ENCODE measurements at places on chromosomes 1 and 21. TPM values are rescaled to one million over a fixed set of nuclear protein-coding genes. Genes with fewer than 3 reads are reported as not detected.
A peak's percentile ranks its signal among the peaks of the same experiment; 100 is the strongest.

- no peak overlapping the region for H3K27ac ChIP-seq
- H3K4me1 ChIP-seq = peaks cover 2% of the 10 kb centered on the region
- DNase-seq = no peak
- peaks cover 2% of the 10 kb centered on the region for H3K36me3 ChIP-seq
- H3K4me3 ChIP-seq = no peak overlapping the region
These were observed 17.9 kb downstream of the MRAP start for GRCh38 chr21:32316361-32317215.

DNA sequence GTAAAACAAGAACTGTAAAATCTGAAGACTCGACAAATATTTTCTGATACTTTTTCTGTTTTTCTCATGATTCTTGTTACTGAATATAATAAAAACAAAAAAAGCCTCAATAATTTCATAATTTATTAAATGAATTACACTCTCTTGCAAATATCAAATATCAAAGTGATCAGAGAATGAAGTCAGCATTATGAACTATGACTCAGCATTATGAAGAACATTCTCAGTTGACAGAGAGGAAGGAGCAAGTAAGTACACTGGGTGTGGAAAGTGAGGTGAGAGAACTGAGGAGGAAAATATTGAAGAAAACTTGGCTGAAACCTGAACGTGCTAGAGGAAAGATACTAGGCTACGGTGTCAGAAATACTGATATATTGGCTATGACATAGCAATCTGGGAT, 529.5 kb downstream of the KCNT2 start:
- no peaks in the 10 kb centered on the region for H3K4me1 ChIP-seq
- no peak overlapping the region for H3K4me3 ChIP-seq
- DNase-seq = no peak
- no peaks in the 10 kb centered on the region for H3K36me3 ChIP-seq
- no peak overlapping the region for H3K27ac ChIP-seq

DNA sequence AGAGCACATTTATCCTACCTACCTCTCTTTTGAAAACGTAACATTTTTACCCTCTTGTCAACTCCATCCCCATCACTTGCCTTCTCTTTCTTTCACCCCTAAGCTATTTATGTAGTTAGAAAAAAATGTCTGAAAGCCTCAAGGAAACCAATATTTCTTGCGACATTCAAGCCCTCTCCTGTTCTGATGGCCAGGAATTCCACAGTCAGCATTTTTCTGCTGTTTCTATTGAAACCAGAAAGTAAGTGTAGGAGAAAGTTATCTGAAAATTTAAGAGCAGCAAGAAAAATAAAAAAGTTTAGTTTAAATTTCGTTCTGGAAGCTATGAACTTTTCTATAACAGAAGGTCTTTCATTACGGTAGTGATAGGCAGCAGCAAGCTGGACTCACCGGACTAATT, 247.6 kb upstream of the PBX1 start:
- H3K4me1 ChIP-seq = no peaks in the 10 kb centered on the region
- H3K4me3 ChIP-seq = no peak overlapping the region
- H3K27me3 ChIP-seq = no peaks in the 10 kb centered on the region

DNA sequence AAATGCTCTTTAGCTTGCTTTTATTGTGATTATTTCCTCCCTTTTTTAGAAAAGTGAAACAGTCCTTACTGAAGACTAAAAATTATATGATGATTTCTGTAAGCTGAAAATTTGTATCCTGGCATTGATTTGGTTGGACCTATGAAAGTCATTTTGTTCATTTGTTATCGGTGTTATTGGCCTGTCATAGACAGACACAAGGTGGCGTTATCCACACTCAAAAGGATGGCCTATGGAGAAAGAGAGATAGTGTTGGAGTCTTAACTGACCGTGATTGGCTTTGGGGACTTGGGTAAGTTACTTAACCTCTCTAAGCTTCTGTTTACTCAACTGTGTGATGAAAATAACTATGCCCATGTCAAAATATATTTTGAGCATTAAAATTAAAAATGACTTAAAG, 203.6 kb upstream of the CHODL start:
- no peaks in the 10 kb centered on the region for H3K4me1 ChIP-seq
- H3K27ac ChIP-seq = no peak overlapping the region
- no peak overlapping the region for H3K4me3 ChIP-seq
- no peaks in the 10 kb centered on the region for H3K27me3 ChIP-seq

DNA sequence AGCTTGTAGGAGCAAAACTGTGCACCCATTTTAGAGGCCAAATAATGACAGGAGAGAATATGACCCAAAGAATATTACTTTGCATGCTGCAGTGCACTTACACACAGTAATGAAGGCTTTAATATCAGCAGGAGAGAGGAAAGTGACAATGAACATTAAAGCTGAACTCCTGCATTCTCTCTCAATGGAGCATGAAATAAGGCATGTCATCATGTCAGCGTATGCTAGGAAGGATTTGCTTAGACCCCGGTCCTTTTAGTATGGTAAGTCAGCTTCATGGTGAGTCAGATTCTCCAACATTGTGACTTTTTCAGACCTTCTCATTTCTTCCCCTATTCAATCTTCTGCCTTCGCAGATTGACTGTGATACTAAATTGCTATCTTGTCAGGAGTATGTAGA, 210.7 kb upstream of the TMPRSS15 start:
- no peak for DNase-seq
- H3K36me3 ChIP-seq = no peaks in the 10 kb centered on the region
- H3K4me1 ChIP-seq = no peaks in the 10 kb centered on the region
- no peak overlapping the region for H3K4me3 ChIP-seq
- no peaks in the 10 kb centered on the region for H3K27me3 ChIP-seq
- no peak overlapping the region for H3K27ac ChIP-seq

DNA sequence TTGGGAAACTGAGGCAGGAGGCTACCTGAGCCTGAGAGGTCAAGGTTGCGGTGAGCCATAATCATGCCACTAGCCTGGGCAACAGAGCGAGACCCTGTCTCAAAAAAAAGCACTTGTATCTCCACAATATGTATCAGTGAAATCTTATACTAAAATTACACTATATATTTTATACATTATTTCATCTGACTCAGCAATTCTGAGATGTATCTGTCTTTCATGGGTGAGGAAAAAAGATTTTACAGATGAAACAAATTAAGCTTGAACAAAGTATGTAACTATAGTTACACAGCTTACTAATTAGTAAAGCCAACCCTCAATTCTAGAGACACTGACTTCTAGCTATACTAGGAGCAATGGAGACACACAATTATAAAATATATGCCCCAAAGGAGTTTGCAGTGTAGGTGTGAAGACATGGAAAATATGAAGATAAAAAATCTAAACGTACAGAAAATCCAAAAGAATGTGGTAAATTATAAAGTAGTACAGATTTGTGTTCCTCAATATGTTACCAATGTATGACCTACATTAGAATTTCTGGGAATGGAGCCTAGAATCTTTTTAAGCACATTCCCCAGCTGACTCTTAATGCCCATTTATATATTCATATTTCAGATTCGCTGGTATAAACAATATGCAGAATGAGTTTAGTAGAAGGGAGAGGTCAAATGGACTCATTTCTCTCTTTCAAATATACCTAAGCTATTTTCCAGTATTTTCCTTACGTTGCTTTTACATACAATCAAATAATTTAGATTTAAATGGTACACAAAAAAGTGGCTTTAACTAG, 14.6 kb downstream of the GTF2B start:
- H3K36me3 ChIP-seq = no peaks in the 10 kb centered on the region
- no peak overlapping the region for H3K4me3 ChIP-seq
- H3K27ac ChIP-seq = no peak overlapping the region
- H3K4me1 ChIP-seq = no peaks in the 10 kb centered on the region
- no peak for DNase-seq

GRCh38 chr1:112807999-112808398, 92.9 kb upstream of the PPM1J start:
- H3K36me3 ChIP-seq = no peaks in the 10 kb centered on the region
- H3K27me3 ChIP-seq = no peaks in the 10 kb centered on the region
- DNase-seq = no peak
- no peak overlapping the region for H3K4me3 ChIP-seq
- H3K4me1 ChIP-seq = no peaks in the 10 kb centered on the region

DNA sequence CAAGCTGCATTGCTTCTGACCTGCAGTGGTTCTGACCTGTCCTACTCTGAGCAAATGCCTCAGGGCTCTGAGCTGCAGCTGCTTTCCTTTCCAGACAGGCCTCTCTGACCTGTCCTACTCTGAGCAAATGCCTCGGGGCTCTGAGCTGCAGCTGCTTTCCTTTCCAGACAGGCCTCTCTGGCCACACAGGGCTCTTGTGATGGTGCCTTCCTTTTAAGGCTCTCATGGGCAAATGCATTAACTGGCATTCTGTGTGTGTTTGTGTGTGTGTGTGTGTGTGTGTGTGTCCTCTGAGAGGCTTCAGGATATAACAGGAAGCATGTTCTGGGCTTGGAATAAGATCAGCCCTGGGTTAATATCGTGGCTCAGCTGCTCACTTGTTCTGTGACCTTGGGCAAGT, 131.3 kb downstream of the NTPCR start:
- H3K4me3 ChIP-seq = no peak overlapping the region
- DNase-seq = peak; percentile 55
- no peaks in the 10 kb centered on the region for H3K27me3 ChIP-seq
- H3K27ac ChIP-seq = no peak overlapping the region
- H3K36me3 ChIP-seq = no peaks in the 10 kb centered on the region
- no peaks in the 10 kb centered on the region for H3K4me1 ChIP-seq

DNA sequence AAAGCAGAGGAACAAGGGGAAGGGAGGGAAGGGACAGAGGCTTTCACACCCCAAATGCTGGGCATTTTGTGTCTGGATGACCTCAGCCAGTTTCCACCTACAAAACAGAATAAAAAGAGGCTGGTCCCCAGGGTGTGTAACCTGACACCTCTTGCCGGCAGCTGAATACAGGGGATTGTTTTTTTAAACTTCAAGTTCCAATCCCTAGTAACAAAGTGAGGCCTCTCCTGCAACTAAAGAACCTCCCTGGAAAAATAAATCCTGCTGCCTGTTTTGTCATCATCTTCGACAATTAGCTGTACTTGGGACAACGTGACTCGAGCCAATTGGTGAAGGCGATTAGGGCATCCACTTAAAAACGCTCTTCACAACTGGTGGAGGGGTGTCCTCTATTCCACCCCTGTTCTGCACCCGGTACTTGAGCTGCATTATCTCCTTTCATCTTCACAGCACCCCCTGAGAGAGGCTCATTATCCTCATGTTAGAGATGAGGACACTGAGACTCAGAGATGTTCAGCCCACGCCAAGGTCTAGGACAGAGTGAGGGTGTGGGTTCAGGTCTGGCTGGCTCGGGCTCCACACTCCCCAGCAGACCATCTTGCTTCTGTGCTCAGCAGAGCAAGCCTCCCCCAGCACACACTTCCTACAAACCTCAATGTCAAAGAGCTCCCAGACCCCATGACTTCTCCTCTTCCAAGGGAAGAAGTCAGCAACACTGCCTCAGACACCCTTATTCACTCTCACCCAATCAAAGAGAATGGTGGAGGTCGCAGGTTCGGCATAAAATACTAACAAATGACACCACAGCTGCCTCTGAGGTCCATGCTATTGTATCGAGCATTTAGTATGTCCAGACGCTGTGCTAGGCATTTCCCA, 15.2 kb downstream of the ITPKB start:
- H3K27me3 ChIP-seq = no peaks in the 10 kb centered on the region
- H3K27ac ChIP-seq = peak overlapping the region; percentile 12
- no peaks in the 10 kb centered on the region for H3K36me3 ChIP-seq
- H3K4me1 ChIP-seq = peaks cover 39% of the 10 kb centered on the region

- H3K4me1 ChIP-seq = no peaks in the 10 kb centered on the region
- H3K27ac ChIP-seq = no peak overlapping the region
- H3K36me3 ChIP-seq = no peaks in the 10 kb centered on the region
- no peaks in the 10 kb centered on the region for H3K27me3 ChIP-seq
These were observed 55.8 kb upstream of the RC3H1 start for GRCh38 chr1:174077749-174078490.

- no peaks in the 10 kb centered on the region for H3K4me1 ChIP-seq
- peak overlapping the region; percentile 85 for H3K4me3 ChIP-seq
- H3K36me3 ChIP-seq = no peaks in the 10 kb centered on the region
- no peaks in the 10 kb centered on the region for H3K27me3 ChIP-seq
- no peak for DNase-seq
- peak overlapping the region; percentile 72 for H3K27ac ChIP-seq
These were observed 526 bp upstream of the SLC25A24 start for GRCh38 chr1:108200687-108201051.

GRCh38 chr21:35002879-35003722, 46.0 kb downstream of the RUNX1 start:
- no peaks in the 10 kb centered on the region for H3K4me1 ChIP-seq
- H3K36me3 ChIP-seq = no peaks in the 10 kb centered on the region
- no peak overlapping the region for H3K27ac ChIP-seq
- no peaks in the 10 kb centered on the region for H3K27me3 ChIP-seq

DNA sequence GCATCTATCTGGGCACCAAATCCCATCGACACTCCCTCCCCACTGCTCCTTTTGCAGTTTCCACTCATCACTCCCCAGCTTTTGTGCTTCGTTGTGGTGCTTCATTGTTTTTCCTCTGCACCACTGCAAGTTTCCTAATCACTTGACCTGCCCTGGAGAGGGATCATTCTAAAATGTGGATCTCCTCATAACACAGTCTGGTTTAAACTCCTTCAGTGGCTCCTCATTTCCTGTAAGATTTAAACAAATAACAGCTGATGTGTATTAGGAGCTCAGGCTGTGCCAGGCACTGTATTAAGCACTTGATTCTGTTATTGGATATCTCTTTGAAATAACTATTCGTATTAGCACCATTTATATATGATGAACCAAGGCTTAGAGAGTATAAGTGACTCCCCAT, 51.3 kb downstream of the MAP10 start:
- H3K4me1 ChIP-seq = no peaks in the 10 kb centered on the region
- H3K4me3 ChIP-seq = no peak overlapping the region
- H3K36me3 ChIP-seq = no peaks in the 10 kb centered on the region
- no peaks in the 10 kb centered on the region for H3K27me3 ChIP-seq
- no peak for DNase-seq
- H3K27ac ChIP-seq = no peak overlapping the region

DNA sequence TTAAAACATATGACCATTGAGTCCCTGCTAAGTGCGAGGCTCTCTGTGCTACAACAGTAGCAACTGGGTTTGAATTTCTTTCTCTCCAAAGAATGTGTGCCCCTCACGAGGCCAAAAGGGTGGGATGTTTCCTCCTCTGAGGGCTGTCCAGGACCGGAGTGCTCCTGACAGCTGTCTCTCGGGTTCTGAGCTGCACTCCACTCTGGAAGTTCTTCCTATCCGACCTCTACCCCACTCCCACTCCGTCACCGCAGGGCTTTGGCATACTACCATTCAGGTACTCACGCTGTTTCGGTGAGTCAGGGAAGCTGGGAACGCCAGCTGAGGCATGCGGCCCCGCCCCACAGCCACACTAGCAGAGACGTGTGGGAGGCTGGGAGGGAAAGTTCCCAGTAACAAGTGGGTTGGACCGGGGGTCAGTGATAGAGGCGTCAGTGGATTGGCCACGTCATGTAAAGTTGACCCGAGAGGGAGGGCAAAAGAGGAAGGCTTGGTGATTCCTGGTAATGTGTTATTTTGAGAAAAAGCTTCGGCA, 705 bp upstream of the SLC50A1 start:
- H3K27ac ChIP-seq = peak overlapping the region; percentile 100
- DNase-seq = peak; percentile 94
- H3K36me3 ChIP-seq = peaks cover 23% of the 10 kb centered on the region
- no peaks in the 10 kb centered on the region for H3K27me3 ChIP-seq
- H3K4me3 ChIP-seq = peak overlapping the region; percentile 87

GRCh38 chr1:186636786-186637185, 43.4 kb downstream of the PTGS2 start:
- no peak overlapping the region for H3K27ac ChIP-seq
- H3K36me3 ChIP-seq = no peaks in the 10 kb centered on the region
- DNase-seq = no peak
- no peaks in the 10 kb centered on the region for H3K27me3 ChIP-seq

Gene AMIGO1
- 8.5 TPM for total RNA-seq

Gene SV2A
- 4.5 TPM for total RNA-seq

Gene MR1
- 29.3 TPM for total RNA-seq

Gene PHF13
- total RNA-seq = 11.0 TPM

Gene C1orf185
- not detected for total RNA-seq

Gene COL16A1
- 29.0 TPM for total RNA-seq

Gene DMBX1
- not detected for total RNA-seq
